ENCODE measurements at places on chromosomes 11 and 22. TPM values are rescaled to one million over a fixed set of nuclear protein-coding genes. Genes with fewer than 3 reads are reported as not detected.

DNA sequence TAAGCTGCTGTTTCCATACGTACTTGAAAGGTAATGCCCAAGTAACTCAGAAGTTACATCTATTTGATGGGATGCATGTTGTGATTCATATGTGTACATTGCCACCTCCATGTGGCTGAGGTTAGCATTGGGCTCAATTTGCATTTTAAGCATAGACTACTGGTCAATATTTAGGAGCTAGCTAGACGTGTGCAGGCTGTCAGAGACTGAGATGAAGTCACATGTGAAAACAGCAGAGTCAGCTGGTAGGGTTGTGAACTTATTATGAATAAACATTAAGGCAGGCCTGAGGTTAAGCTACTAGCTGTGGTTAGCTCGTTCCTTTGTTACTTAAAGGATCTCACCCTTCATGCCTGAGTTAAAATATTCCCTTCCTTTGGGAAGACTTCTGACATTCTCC, 114.5 kb upstream of the MTNR1B start:
- no peak for DNase-seq

- DNase-seq, result no peak
Observed at GRCh38 chr11:109298865-109299264, 123.1 kb upstream of the C11orf87 start.

GRCh38 chr11:120290956-120291355, 34.1 kb upstream of the TLCD5 start:
- no peak for DNase-seq

- DNase-seq, result no peak
Observed at GRCh38 chr22:46046299-46046685, 69.3 kb upstream of the WNT7B start.

DNA sequence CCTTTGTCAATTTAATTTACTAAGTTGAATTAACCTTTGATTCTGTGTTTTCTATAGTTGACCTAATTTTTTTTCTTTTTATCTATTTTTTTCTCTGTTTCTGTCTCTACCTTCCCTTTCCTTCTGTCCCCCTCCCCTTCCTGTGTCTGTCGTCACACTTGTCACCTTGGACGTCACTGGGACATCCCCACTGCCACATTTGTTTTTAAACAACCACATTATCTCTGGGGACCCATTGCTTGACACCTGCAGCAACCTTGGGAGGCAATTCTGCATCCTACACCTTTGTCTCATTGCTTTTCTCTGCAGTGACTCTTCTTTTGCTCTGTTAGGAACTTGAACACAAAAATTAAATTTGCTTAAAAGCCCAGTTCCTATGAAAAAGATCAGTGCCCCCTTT, 51.8 kb upstream of the TTC12 start:
- DNase-seq, result no peak

The FAM180B gene
- 4.2 TPM for polyA plus RNA-seq

The PANX1 gene
- polyA plus RNA-seq, result 28.7 TPM
